ENCODE measurements at places on chromosomes 16 and 17.

- DNase-seq = no peak
Observed at GRCh38 chr17:66372182-66372581, 69.8 kb downstream of the PRKCA start.

DNA sequence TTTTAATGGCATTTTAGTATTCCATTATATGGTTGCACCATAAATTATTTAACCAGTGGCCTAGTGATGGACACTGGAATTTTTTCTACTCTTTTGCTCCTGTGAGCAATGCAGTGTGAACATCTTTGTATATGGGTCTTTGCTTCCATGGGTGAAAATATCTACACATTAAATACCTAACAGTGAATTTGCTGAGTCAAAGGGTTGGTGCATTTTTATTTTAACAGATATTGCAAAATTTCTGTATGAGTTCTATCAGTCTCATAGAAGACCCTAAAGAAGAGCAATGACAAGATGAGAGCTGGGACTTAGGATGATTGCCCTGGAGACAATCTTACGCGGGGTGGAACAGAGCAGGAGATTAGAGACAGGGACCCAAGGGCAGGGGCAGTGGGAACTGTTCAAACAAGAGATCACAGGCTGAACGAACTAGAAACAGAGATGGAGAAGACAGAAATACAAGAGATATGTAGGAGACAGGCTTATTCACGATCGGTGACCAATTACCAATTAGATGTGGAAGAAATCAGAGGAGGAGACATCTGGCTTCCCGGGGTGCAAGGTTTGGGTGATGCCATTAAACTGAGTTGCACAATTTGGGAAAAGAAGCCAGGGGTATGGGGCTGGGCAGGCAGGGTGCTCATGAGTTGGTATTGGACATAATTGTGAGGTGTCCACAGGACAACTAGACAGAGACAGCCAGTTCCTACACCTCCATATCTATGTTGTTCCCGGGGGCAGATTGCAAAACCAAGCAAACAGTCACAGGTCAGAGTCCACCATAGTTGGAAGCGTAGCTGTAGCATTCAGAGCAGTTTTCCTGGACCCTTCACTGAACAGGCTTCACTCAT lies 39.9 kb upstream of the LONP2 start:
- DNase-seq = no peak

DNA sequence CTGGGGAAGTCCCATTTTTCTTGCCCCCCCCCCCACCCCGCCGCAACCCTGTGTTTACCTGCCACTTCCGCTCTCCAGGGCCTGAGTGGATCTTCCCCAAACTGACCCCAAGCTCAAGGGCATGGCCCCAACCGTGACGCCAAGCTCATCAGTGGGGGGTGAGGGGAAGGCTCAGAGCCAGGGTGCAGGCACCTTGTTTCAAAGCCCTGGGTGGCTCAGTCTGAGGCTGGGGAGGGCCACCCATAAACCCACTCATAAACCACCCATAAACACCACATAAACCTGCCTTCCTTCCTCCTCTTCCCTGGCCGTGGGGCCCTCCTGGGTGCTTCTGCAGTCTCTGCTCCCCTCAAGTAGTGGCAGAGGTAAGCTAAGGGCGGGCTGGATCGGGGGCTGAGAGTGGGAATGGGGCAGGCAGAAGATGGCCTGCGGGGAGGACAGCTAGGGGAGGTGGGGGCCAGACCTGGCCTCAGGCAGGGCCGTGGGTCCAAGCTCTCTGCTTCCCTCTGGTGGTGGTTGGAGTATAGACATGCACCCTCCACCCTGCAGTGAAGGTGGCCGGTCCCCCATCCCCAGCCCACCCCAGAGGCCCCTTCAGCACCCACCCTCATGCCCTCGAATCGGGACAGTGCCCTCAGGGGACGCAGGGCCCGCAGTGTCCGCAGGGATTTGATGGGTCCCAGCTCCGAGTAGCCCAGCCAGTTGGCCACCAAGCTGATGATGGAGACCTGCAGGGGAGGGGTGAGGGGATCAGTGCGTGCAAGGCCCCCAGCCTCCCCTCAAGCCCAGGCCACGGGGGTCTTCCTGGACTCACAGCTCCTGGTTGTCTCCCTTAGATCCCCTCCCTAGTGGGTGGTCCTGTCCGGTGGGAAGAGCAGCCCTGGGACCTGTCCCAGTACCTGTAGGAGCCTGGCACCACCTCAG lies 14.6 kb upstream of the CD79B start:
- peak; percentile 15 for DNase-seq

DNA sequence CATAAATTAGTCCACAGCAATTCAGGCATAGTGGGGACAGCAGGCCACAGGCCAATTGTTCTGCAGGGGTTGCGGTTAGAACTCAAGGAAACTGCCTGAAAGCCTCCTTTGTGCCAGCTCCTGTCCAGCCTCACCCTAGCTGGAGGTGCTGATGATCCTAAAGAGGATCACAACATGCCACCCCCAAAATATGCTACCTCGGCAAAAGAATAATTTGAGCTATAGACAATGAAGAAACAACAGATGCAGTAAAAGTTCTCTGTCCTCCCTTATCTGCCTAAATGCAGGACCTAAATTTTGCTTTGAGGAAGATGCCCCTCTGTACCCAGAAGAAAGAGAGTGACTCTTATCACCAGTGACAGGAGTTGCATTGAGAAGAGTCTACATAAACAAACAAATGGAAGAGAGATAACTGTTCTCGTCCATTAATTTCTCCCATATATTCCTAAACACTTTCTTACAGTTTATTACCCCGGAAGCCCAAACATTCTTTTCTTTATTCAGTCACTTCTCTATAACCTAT lies 14.7 kb downstream of the ALOX15 start:
- DNase-seq = no peak

- no peak for DNase-seq
Observed at GRCh38 chr17:37025238-37025637, 76.5 kb downstream of the AATF start.

DNA sequence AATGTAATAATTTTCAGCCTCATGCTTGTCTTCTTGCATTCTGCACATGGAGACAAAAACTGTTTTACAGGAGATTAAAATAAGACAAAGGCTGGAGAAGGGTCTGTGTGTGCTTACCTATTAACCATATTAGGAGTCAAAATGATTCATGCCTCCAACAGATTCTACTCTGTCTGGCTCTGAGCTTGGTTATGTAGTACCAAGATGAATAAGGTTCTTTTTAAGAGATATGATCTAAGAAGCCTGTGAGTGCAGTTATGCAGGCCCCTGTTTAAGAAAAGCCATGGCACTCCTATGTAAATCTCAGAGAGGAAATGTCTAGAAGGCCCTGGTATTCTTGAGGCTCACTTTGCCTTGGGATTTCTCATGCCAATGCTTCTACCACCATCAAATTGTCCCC lies 486.6 kb upstream of the CDH11 start:
- no peak for DNase-seq

GRCh38 chr16:74192281-74192797 lies 104.3 kb upstream of the PSMD7 start:
- DNase-seq = no peak

GRCh38 chr16:83513008-83513755 lies 294.6 kb upstream of the HSBP1 start:
- DNase-seq = peak; percentile 91

- DNase-seq = no peak
Observed at GRCh38 chr16:57994361-57994760, 6.1 kb downstream of the ZNF319 start.

GRCh38 chr16:82814059-82814458 lies 187.3 kb downstream of the CDH13 start:
- DNase-seq = no peak

DNA sequence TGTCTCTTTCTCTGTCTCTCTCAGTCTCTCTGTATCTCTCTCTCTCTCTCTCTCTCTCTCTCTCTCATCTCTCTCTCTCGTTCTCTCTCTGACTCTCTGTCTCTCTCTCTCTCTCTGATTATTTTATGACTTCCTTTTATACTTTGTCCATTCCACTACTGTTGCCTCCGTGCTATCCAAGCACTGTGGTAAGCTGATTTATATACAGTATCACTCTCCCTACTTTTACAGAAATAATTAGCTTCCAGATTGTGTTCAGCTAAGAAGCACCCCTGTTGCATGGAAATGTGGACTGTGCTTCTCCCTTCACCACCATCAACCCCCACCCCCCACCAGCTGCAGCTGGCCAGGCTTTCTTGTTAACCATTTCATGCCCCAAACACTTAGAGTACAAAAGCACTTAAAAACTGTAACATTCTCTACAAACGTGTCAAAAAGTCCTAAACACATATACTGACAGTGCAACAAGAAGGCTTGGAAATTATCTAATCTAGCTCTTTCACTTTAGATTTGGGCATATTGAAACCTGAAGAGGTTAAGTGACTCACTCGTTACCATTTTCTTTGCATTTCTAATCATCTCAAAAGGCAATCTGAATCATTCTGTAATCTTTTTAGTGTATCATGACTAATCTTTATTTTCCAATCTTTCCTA lies 11.6 kb upstream of the TMEM100 start:
- no peak for DNase-seq

- peak; percentile 32 for DNase-seq
Observed at GRCh38 chr17:18319604-18320256, 4.6 kb downstream of the SMCR8 start.

- no peak for DNase-seq
Observed at GRCh38 chr17:65261152-65261551, 124.0 kb downstream of the RGS9 start.

- DNase-seq = no peak
Observed at GRCh38 chr17:80624864-80625263, 80.2 kb downstream of the RPTOR start.

- DNase-seq = no peak
Observed at GRCh38 chr17:28324267-28324745, 5.3 kb downstream of the TMEM97 start.

DNA sequence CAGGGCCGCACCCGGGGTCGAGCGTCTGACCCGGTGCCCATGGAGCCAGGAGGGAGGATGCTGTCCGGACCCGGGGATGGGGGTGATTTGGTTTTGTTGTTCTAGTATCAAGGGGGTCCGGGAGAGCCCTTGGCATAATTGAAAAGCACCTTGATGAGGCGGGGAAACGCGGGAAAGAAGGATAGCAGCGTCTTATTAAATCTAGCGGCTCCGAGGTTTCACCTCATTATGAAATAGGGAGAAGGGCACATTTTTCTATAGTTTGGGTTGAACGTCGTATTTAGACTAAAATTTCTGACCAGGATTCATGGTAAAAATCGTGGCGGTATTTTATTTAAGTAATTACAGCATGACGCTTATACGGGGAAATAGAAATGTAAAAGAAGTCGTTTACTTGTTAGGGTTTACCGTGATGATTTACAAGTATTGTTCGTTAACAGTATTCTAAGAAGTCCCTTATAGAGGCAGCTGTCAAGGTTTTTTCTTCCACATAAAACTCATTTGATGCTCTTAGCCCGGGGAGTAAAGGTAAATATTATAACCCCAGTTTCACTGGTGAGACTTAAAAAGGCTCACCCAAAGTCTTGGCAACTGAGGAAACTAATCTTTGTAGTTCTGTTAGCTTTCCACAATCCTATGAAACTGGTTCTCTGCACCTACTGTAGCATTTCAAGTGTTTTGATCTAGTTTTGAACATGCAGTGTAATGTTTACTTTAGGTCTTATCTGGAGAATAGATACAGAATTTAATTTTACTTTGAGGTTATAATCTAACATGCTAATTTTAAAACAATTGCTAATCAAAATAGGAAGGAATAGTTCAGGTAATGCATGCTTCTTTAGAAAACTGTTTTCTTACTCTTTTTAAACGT lies 756 bp downstream of the LUC7L3 start:
- DNase-seq = no peak

GRCh38 chr17:41147531-41148204 lies 2.0 kb downstream of the KRTAP4-5 start:
- no peak for DNase-seq
